DMS 273 treated with DMSO at 0.1 percent for 48 hours (cell line): ENCODE measurements at places on chromosomes 11 and 22.

DNA sequence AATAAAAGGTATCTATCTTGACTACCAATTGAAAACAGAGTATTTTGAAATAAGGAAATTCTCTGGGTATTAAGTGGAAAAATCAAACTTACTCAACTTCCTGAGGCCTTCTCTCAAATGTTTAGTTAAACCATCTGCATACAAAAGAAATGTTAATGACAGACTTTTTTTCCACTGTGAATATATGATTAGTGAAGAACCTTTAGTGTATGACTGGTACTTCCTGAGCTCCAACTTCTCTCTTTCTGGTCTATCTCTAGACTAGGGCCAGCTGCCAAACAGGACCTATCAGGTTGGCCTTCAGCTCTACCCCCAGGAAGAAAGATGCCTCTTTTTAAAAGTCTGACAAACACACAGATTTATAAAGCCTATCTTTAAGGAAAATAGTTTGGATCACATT, 68.8 kb upstream of the SCUBE2 start:
- no peak for DNase-seq

- DNase-seq = no peak
Observed at GRCh38 chr11:121476379-121477032, 23.7 kb upstream of the SORL1-AS1 start.

GRCh38 chr11:2461956-2462542, 17.2 kb downstream of the KCNQ1 start:
- DNase-seq = no peak

GRCh38 chr22:21003782-21004181, 1.9 kb upstream of the THAP7 start:
- no peak for DNase-seq

GRCh38 chr11:128336203-128336602, 251.2 kb downstream of the ETS1 start:
- no peak for DNase-seq

DNA sequence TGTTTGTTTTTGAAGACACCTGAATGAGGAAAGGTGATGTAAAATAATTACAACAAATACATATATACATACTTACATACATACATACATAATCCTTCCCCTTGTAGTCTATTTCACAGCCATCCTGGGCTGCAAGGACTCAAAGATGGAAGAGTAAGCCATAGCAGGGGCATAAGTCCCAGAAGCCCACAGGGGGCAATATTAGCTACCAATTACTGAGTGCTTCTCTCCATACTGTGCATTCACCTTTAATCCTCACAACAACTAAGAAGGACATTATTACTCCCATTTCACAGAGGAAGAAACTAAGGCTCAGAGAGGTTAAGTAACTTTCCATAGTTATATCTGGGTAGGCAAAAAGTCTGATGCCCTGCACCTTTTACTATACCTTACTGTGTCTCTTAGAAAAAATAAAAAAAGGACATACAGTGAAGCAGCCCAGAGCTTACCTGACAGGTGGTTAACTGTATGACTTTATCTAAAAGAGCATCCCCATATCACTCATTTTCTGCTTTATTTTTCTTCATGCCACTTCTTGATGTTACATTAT, 2.7 kb downstream of the SERGEF start:
- DNase-seq = no peak

DNA sequence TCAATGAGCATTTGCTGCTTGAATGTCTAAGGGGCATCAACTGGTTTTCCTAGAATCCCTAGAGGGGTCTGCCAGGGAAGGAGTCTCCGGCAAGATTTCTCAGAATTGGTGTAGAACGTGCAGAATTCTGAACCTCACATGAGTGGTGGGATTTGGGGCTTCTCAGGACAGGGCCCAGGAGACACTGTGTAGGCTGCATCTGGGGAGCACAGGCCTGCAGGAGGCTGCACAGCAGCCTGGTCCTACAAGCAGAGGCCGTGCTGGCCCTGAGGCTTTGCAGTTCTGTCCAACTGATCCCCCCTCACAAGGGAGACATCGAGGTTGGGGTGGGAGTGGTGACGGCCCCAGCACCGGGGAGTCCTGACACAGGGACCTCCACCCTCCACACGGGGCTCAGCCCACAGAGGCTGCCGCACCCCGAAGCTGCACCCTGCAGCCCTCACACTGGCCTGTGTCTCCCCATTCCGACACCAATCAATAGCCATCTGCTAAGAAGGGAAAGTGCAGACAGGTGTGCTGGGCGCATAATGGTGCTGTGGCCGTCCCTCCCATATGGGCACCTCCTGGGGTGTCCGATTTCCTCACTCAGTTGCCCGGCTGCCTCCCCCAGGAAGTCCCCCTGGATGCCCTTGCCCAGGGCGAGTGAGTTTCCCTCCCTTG, 688.1 kb downstream of the BRD1 start:
- DNase-seq = no peak

DNA sequence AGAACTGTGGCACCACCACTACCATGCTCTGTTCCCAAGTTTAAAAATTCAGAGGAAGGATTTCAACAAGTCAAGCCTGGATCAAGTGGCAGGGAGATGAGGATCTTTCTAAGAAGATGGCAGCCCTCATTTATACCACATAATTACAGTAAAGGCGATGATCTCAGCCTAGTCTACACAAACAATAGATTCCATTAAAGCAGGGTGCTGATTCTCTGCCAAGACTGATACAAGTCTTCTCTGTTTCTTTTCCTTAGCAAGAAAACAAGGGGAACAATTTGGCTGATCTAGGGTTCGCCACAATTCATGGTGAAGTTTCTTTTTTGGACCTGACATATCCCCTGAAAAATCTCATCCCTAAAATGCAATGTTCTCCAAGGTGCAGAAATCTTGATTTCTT, 73.9 kb downstream of the PPFIBP2 start:
- DNase-seq = no peak

DNA sequence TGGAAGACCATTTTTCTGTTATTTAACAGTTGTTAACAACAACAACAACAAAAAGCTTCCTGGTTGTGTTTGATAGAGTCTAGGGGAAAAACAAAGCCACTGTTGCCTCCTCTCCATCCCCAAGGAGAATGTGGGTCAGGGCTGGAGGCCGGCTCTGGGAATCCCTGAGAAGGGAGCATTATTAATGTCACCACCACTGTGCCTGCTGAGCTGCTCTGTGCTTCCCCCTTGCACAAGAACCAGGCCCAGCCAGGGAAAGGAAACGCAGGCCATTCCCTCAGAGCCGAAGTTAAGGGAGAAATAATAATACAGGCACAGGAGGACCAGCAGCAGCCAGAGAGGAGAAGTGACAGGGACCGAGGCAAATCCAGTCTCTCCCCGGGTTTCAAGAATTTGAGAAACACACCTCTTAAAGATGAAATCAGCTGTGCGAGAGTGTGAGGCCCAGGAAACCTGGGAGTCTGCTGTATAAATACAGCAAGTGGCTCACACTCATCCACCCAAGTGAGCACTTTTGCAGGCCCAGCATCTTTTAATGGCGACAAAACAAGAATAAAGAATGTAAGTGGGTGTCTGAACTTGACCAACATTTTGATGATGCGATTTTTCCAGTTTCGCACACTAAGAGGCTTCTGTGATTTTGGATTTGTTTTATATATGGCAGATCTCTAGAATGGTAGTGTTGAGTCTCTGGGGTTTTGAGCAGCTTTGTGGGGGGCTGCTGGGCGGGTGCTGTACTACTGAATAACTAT, 539.2 kb downstream of the NTM start:
- DNase-seq = no peak

DNA sequence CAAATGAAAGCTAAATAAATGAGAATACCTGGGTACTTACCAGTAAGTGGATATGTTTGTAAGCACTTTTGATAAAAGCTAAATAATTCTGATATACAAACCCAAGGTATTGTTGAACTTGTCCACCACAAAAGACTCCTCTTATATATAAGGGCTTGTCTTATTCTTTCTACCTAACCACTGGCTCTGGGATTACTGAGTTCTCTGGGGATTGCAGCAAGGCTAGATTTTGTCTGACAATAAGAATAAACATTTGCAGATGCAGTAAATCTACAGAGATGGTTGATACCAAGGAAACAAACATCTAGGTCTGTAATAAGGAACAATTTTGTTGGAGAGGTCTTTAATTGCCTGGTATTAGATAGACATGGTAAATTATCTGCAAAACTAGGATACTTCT, at the start of gene OR51A4:
TSS of gene OR51A4 (minus strand) at position 101 of the 400 bp plus-strand sequence. CDS start 505 bp downstream, outside the sequence.
- no peak for DNase-seq

DNA sequence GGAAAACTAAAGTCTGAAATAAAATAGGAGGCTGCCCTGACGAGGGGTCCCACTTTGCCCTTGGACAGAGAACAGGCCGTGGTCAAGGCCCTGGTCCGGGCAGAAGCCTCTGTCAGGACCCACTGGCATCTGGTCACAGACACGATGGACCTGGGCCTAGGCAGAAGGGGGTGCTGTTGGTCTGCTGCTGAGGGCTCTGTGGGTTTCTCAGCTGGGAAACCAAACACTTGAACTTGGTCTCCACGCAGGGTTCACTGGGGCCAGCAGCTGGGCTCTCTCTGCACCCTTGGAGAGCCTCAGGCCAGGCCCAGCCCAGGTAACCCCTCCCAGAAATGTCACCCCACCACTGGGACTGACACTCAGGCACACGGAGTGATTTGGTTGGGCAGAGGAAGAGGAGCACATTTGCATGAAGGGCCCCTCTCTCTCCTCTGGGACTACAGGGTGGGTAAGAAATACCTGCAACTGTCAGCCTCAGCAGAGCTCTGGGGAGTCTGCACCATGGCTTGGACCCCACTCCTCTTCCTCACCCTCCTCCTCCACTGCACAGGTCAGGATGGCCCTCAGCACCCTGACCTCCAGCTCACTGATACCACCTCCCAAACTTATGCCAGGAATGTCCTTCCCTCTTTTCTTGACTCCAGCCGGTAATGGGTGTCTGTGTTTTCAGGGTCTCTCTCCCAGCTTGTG, 48.1 kb upstream of the TOP3B start:
- no peak for DNase-seq

GRCh38 chr22:34067031-34067430, 146.8 kb upstream of the LARGE1 start:
- no peak for DNase-seq
